HTR-8/SVneo (cell line): ENCODE measurements at places on chromosomes 2 and 18.

- DNase-seq: no peak
Measured at GRCh38 chr2:37568565-37568964, 102.9 kb downstream of the CDC42EP3 start.

- DNase-seq: peak; percentile 81
Measured at GRCh38 chr2:223563462-223563861, 38.7 kb downstream of the SCG2 start.

GRCh38 chr18:35371412-35372195 lies 5.5 kb downstream of the ZNF396 start:
- DNase-seq: no peak

DNA sequence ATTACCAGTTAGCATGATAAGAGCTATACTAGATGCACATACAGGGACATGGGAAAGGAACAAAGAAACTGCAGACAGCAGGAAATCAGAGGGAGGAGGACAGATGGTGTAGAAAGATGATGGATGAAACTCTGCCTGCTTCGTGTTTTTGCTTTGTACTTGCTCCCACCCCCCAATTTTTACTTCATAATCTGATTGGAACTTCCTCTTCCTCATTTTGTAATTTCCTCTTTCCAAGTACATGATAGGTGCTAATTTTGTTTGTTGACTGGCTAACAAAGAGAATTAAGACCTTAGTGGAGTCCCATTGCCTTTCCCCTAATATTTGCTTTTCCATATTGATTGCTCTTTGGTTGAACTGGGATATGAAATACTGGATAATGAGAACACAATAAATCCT lies 76.0 kb upstream of the PELI1 start:
- DNase-seq: no peak

DNA sequence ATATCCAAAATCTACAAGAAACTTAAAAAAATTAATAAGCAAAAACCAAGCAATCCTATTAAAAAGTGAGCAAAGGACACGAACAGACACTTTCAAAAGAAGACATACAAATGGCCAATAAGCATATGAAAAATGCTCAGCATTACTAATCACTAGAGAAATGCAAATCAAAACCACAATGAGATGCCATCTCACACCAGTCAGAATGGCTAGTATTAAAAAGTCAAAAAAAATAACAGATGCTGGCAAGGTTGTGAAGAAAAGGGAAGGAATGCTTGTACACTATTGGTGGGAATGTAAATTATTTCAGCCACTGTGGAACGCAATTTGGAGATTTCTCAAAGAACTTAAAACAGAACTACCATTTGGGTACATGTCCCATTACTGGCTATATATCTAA lies 128.8 kb upstream of the SESTD1 start:
- no peak for DNase-seq

GRCh38 chr18:28438381-28438780 lies 261.5 kb upstream of the CDH2 start:
- no peak for DNase-seq
